Stimulated activated CD8-positive, alpha-beta memory T cell treated with anti-CD3 and anti-CD28 coated beads, Interleukin-4, amount 100 ng/mL, for 1 hour (primary cell): ENCODE measurements at places on chromosomes 4 and X.

GRCh38 chrX:20519146-20519545 lies 252.4 kb upstream of the RPS6KA3 start:
- DNase-seq: no peak

GRCh38 chrX:37686996-37687395 lies 1.4 kb downstream of the XK start:
- no peak for DNase-seq

- DNase-seq: no peak
Measured at GRCh38 chr4:98680806-98681205, 22.4 kb upstream of the TSPAN5 start.

DNA sequence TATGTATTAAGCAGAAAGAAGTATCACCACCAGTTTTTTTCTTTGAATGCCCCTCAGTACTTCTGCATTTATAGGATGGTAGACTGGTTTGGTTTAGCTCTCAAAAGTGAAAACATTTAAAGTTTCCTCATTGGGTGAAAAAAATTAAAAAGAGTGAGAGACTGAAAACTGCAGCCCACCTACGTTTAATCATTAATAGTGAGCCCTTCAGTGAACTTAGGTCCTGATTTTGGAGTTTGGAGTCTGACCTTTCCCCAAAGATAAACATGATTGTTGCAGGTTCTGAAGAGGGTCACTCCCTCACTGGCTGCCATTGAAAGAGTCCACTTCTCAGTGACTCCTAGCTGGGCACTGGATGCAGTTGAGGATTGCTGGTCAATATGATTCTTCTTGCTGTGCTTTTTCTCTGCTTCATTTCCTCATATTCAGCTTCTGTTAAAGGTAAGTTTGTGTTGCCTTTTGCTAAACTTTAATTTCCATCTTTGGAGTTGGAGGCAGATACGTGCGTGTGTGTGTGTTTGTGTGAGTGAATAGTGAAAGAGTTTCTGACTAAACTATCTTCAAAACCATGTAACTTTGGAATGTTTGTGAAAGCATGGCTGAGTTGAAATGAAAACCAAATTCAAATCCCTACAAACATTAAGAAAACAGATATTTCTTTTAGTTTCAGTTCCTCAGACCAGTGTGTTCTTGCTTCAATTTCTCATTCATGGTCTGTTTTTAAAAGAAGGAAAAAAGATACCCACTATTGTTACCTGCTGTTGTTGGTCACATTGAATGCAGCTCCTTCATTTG lies at the start of gene MTTP:
MTTP (plus strand) TSS at position 295 of the 795 bp plus-strand sequence; CDS start at position 381, 86 bp downstream.
- no peak for DNase-seq

GRCh38 chr4:82975792-82976191 lies 34.8 kb downstream of the LIN54 start:
- no peak for DNase-seq

DNA sequence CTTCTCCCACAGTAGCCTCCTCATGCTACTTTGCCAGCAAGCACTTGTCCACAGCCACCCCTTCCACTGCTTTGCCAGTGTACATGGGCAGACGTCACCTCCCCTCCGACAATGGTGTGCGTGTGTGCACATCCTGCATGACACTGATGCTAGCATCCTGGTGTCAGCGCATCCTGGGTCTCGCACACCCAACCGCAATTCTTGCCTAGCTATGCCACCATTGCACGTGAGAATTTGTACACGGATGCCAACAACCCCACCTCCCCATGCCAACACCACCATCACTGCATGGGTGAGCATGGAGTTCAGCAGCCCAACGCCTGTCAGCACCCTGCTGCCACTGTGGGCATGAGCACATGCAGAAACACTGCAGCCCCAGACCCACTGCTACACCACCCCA lies 550.0 kb downstream of the STPG2 start:
- DNase-seq: no peak

- DNase-seq: no peak
Measured at GRCh38 chr4:93834249-93835066, 5.9 kb downstream of the ATOH1 start.

DNA sequence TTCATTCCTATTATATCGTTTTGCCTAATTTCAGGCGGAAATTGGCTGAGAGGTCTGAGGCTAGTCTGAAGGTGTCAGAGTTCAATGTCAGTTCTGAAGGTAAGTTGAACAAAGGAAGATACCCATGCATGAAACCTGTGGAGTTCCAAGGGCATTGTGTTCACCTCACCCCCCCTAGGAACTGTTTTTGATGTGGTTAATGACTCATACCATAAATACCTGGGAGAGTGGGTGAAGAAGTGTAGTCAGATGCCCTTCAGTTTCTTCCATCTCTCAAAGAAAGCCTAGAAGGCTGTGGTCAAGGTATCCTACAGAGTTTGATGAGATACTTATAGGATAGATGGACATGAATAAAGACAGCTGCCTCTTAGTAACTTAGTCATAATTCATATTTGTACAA lies 2.7 kb downstream of the UTP14A start:
- no peak for DNase-seq

DNA sequence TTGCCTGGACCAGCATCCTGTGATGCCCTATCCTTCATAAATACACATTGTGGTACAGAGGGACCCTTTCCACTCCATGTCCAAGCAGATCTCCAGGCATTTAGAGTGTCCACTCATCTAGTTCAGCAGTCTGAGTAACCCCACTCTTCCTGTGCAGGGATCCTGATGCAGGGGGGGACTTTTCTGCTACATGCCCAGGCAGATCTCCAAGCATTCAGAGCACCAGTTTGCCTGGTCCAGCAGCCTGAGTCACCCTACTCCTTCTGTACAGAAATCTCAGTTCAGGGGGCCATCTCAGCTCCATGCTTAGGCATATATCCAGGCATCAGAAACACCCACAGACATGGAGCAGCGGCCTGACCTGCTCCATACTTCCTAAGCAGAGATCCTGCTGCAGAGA lies 1089.8 kb downstream of the FAT4 start:
- no peak for DNase-seq

DNA sequence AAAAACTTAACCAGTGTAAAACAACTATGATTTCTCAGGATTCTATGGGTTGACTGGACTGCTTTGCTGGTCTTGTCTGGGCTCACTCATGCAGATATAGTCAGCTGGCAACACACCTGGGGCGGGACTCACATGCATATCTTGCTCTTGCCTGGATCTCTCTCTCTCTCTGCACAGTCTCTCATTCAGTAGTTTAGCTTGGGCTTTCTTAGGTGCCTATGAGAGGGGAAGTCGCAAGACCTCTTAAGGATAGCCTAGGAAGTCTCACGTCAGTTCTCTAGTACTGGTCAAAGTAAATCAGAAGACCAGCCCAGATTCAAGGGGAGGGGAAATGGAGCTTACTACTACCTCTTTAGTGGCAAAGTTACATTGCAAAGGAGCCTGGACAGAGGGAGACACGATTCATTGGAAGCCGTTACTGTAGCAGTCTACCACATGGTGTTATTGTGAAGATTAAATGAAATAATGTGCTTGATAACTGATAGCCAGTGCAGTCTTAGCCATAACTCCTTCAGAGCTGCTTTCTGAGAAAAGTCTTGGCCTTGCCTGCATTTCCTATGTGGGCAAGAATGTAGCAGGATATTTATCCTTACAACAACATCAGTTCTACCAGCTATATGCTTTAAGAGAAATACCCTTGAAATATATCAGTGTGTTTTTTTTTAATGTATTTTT lies 2.1 kb downstream of the COPS4 start:
- DNase-seq: no peak
